ENCODE measurements at places on chromosomes 6 and 20. TPM values are rescaled to one million over a fixed set of nuclear protein-coding genes. Genes with fewer than 3 reads are reported as not detected.

Gene SF3B5
- 38.5 TPM for total RNA-seq

Gene DNPH1
- total RNA-seq, result 26.3 TPM

Gene PSORS1C2
- total RNA-seq, result not detected

Gene DNMT3B
- total RNA-seq, result 1.5 TPM

Gene TNFRSF6B
- total RNA-seq, result 95.5 TPM

Gene NRSN1
- total RNA-seq, result not detected

Gene PHF1
- 27.9 TPM for total RNA-seq

Gene CPNE1
- total RNA-seq, result 144 TPM

Gene TAAR9
- not detected for total RNA-seq

Gene POPDC3
- total RNA-seq, result 13.7 TPM

Gene KIFC1
- total RNA-seq, result 1.2 TPM

Gene GPANK1
- total RNA-seq, result 10.1 TPM

Gene ZFP57
- total RNA-seq, result 0.69 TPM

Gene TUBB2B
- 18.3 TPM for total RNA-seq

Gene FANCE
- total RNA-seq, result 3.3 TPM

Gene C6orf163
- 0.59 TPM for total RNA-seq

Gene VSTM2L
- total RNA-seq, result 1.8 TPM

Gene PRR18
- total RNA-seq, result not detected
